ENCODE measurements at places on chromosomes 1 and 21. TPM values are rescaled to one million over a fixed set of nuclear protein-coding genes. Genes with fewer than 3 reads are reported as not detected.
A peak's percentile ranks its signal among the peaks of the same experiment; 100 is the strongest.

TMEM200B gene
- 8.7 TPM for total RNA-seq

- DNase-seq = no peak
Measured at GRCh38 chr1:203051841-203052324, 25.6 kb downstream of the PPFIA4 start.

- no peak for DNase-seq
Measured at GRCh38 chr1:101797722-101798121, 199.0 kb downstream of the OLFM3 start.

- no peak for DNase-seq
Measured at GRCh38 chr21:14244911-14245310, 29.0 kb downstream of the RBM11 start.

GRCh38 chr1:6004412-6005123, 12.3 kb upstream of the NPHP4 start:
- DNase-seq = peak; percentile 35

DNA sequence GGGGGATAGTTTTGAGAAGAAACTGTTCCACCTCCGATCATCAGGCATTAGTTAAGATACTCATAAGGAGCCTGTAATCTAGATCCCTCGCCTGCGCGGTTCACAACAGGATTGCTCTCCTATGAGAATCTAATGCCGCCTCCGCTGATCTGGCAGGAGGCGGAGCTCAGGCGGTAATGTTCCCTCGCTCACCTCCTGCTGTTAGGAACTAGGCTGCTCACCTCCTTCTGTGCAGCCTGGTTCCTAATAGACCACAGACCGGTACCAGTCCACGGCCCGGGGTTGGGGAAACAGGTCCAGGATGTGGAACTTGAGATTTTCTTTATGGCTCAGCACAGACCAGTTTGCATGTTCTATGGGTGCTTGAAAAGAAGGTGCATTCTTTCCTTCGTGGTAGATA, 27.2 kb upstream of the FAM3B start:
- no peak for DNase-seq

DNA sequence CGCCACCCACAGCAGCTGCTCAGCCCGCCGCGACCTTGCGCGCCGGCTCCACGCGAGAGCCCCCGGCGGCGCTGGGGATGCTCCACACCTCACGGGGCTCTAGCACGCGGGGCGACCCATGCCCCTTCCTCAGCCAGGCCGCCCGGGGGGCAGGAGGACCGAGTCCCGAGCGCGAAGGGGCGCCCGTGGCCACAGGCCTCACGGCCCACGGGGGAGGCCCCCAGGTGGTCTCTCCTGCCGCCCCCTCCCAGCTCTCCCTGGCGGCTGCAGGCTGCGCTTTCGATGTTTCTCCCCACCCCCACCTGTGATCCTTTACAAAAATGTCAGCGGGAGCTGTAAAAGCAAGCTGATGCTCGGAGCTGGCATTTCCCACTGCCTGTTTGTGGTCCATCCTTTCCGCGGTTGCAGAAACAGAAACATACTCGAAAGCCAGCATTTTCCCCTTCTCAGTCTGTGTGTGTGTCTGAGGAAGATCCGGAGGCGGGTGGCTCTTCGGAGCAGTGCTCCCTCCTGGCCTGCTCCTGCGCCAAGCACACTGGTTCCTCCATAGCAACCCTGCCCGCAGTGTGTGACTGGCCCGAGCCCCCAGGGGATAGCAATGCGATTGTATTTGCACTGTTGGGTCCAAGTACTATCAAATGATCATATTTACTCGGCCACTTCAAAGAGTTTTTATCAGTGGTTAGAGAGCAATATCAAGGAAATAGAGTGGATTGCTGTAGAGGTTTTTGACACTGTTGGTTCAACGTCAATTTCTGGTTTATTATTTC, 2.1 kb downstream of the KIF26B start:
- no peak for DNase-seq

DNA sequence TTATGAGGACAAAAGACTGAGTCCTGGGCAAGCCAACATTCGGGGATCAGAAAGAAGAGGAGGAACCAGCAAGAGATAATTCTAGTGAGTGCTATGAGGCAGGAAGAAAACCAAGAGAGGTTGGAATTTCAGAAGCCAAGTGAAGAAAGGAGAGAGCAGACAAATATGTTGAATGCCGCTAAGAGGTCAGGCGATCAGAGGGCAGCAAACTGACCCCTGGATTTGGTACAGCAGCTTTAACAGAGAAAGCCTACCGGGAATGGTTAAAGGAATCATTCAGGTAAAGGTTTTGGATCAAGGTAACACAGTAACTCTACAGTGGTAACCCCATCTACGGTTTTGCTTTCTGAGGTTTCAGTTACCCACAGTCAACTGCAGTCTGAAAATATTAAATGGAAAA, 5.4 kb downstream of the CLCC1 start:
- DNase-seq = no peak
